ENCODE measurements at places on chromosomes 16 and 17.
A peak's percentile ranks its signal among the peaks of the same experiment; 100 is the strongest.

DNA sequence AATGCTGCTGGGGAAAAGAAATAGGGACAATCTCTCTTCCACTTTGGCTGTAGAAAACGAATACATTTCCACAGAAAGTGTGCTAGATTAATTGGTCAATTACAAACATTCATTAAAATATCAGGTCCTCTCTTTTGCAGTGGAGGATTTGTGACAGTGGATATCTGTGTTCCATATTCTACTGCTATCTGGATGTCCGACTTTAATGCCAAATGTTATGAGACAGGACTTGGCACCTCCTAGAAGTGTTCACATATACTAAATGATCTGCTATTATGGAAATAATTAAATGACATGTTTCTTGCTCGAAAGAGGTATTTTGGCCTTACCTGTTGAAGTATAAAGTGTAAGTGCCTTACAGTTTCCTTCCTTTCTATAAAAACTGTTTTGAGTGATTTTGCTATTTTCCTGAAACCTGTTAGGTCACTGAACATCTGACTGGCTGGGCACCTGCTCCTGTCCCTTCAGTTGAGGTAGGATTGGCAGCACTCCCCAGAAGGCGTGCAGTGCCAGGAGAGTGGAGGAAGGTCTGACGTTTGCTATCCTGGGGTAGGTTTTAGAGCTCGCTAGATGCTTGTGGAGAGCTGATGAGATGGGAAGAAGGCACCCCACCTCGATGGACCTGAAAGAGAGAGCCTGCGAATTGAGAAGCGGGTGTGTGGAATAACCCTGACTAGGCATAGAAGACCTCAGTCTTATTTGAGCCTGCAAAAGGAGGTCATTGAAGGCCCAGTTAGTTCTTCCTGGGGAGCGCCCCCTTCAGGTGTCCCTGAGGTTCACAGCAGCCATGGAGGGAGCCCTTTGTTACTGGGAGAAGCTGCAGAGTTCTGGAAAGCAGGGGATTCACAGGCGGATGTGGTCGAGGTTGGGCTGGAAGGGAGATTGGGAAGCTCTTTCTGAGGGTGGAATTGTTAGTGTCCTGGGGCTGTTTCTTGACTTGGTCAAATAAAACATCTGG is 159.4 kb upstream of the ZNF267 start:
- DNase-seq: no peak

DNA sequence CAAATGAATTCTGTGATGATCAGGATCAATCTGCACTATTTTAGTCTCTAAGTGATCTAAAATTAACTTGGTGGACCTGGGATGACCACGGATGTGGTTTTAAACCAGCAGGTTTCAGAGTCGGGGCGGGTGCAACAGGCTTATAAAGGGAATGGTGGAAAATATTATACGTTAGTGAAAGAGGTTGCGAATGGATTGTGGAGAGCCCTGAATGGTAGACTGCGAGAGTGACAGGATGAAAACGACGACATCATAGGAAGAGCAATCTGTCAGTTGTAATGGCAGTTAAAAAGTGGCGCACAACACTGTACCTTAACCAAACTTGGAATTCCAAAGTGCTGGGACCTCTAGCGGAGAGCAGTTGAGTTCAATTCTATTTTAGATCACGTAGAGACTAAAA is 1.2 kb upstream of the CYB5B start:
- DNase-seq: no peak

DNA sequence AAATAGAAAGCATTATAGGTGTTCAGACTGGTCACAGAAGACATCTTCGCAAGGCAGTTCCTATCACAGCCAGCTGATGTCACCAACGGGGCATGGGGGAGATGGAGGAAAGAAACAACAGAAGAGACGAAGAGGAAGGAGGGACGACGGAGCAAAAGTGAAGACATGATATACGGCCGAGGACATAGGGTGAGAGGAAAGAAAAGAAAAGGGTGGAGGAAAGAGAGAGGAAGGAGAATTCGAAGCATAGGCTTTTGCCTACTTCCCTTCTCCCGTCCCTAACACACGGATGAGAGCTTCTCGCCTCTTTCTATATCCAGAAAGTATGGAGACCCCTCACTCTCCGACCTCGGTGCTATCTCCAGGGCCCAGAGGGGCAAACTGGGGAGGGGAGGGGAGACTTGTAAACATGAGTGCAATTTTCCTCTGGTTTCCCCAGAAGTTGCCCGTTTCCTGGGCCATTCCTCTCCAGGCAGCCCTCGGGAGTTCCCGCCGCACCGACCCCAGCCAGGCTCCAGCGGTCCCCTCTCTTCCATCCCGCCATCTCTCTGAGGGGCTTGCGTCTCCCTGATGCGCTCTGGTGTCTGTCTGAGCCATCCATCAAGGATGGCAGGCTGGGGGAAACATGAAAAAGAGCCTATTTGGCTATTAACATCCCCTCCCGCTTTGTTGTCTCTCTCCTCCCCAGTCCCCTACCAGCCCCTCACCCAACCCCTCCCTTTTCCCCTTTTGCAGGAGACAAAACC is 26.0 kb downstream of the COPZ2 start:
- DNase-seq: peak; percentile 11

- DNase-seq: peak; percentile 42
Observed at GRCh38 chr17:78915872-78916632, 9.1 kb downstream of the TIMP2 start.

DNA sequence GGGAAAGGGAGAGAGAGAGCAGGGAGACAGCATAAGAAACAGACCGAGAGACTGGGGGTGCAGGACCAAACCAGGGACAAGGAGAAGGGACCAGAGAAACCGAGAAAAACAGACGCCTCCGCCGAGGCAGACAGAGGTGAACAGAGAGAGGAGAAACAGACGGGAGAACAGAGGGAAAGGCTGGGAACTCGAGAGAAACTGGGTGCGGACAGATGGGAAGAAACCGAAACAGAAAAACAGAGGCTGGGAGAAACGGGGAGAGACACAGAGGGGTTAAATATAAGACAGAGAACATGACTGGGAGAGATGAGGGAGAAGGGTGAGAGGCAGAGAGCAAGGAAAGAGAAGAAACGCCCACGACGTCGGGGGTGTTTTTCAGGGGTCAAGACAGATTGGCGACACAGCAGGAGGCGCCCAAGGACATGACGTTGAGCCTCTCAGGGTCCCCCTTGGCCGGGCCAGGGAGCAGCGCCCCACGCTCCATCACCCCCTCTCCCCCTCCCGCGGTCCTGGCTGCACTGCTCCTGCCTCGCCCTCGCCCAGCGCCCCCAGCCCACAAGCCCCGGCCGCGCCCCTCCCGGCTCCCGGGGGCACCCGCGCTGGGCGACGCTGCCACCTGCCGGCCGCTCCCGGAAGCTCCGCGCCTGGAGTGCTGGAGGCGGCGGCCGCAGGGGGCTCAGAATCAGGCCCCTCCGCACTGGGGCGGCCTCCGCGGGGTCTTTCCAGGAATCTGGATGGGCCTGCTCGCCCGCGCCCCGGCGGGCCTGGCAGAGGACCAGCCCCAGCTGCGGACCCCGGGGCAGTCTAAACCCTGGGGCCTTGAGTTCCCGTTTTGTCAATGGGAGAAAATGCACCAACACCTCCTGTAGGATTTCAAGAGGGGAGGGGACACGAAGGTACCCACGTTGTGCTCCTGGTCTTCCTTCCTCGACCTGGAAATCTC is 1.3 kb upstream of the TMEM92 start:
- DNase-seq: no peak

GRCh38 chr17:28346199-28346580 is 10.6 kb downstream of the TNFAIP1 start:
- DNase-seq: no peak

- no peak for DNase-seq
Observed at GRCh38 chr16:27322858-27323780, 9.3 kb downstream of the IL4R start.

GRCh38 chr16:68072038-68072695 is 13.0 kb upstream of the NFATC3 start:
- DNase-seq: no peak

DNA sequence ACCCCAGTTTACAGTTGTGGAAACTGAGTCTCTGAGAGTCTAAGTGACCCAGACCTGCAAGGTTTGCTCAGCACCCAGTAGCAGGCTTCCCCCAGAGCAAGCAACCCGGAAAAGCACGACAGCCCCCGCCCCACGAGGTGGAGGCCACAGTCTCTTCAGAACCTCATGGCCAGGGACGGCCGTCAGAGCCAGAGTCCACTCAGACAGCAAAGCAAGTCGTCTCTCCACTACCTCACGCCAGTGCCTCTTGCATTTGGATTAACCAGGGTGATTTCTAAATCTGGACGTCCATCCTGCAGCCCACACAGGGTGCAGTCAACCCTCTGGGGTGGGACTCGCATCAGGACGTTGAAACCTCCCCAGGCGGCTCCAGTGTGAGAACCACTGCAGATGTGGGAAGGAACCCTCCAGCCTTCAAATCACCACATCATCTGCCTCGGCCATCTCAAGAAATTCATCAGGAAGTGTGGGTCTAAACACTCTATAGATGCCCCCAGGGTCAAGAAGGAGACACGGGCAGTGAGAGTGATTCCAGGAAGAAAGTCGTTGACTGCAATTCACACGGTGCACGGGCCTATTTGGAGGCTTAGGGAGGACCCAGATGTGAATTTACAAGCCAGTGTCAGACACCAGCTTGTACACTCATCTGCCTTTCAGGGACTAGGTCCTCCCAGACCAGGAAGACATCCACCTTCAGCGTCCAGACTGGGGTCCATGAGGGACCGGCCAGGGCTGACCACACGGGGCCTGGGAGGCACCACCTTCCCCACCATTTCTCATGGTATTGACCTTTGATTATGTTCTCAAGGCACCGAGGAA is 20.2 kb upstream of the RBFOX3 start:
- DNase-seq: no peak

DNA sequence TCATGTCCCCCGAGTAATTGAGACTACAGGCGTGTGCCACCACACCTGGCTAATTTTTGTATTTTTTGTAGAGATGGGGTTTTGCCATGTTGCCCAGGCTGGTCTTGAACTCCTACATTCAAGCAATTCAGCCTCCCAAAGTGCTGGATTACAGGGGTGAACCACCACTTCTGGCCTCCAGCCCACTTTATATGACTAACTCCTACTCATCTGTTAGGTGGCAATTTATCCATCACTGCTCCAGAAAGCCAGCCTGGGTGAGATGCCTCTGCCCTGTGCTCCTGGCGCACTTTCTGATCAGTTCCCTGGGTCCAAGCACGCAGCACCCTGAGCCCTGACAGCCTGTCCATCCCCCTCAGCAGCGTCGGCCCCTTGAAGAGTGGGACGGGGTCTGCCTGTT is 29.4 kb downstream of the ADAM11 start:
- DNase-seq: no peak

DNA sequence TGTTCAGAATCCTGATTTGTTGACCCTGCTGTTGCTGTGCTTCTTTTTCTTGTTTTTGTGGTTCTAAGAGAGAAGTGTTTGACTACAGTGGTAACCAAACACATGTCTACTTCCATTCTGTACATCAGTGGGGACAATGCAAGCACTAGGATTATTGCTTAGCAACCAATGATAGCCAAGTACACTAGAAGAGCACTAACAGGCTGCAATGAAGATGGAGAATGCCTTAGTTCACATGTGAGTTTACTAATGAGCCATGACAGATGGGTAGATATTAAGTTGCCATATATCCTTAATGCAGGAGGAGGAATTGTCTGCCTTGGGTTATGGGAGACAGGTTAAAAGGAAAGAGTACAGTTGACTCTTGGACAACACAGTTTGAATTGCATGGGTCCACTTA is 8.3 kb downstream of the EFCAB5 start:
- DNase-seq: no peak

- DNase-seq: no peak
Observed at GRCh38 chr17:79428988-79429387, 181.9 kb downstream of the RBFOX3 start.

- DNase-seq: peak; percentile 38
Observed at GRCh38 chr17:18257268-18257981, 1.1 kb downstream of the FLII start.

DNA sequence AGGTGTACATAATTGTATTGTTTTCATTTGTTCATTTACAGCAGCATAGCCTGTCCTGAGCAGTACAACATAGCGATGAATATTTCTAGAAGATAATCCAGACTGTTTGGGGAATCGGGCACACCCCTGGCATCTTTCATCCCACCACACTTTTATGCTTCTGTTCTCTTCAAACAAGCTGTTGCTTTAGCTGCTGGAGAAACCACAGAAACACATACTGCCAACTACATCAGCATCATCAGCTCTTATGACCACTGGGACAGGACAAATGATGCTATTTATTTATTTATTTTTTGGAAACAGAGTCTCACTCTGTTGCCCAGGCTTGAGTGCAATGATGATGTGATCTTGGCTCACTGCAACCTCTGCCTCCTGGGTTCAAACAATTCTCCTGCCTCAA is 22.6 kb upstream of the HAPSTR1 start:
- no peak for DNase-seq

GRCh38 chr17:61575352-61575975 is 15.6 kb downstream of the NACA2 start:
- DNase-seq: no peak

DNA sequence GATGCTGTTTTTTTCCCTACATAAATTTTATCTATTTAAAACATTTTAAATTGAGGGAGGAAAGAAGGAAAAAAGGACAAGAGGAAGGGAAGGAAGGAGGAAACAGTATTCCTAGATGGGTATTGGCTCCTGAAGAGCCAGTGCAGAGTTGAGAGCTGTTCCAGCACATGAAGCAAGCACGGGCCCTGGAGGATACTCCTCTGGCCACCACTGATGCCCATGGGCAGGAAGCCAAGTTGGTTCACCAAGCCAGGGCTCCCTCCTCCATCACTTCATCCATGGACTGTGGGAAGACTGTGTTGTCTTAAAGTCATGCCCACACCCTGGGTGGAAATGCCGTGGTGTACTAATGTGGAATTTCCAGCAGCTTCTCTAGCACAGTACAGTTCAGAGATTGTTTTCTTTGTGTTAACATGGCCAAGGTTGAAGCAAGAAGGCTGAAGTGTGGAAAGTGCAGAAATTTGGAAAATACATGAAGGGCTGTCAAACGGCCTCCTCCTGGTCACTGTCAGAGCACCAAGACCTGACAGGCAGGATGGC is 23.9 kb upstream of the NOS2 start:
- no peak for DNase-seq

GRCh38 chr16:27447301-27447700 is 45.3 kb downstream of the IL21R start:
- DNase-seq: no peak

GRCh38 chr16:31477220-31478216 is 5.4 kb upstream of the SLC5A2 start:
- DNase-seq: no peak

GRCh38 chr16:66199189-66199588 is 167.3 kb upstream of the CDH5 start:
- DNase-seq: no peak

DNA sequence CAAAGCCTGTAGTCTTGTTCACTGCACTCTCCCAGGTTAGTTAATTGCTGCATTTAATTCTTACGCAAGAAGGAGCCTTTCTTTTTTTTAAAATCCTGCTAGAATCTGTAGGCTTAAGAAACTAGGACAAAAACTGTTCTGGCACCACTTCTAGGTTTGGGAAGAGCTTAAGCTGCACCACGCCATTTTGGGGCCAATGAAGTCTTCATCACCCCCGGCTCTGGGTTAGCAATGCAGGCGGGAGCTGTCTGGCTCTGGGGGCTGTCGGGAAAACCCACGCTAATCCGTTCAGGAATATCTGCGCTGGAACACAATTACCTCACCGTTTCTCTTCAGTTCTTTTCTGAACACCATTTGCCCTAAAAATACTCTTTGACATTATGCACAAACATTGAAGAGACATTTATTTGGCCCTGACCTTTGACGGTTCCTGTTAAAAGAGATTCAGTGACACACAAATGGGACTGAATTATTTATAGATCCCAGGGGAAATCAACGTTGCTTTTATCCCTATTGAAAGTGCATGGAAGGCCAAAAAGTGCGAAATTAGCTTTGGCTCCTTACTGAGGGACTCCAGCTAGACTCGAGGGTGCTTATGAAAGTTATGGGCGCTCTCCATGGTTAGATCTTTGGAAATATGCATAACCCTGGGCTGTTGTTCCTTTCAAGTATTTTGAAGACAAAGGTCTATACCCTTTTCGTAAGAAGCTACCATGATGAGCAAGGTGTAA is 249.2 kb downstream of the HAPSTR1 start:
- DNase-seq: no peak
